OCI-M1 (cell line): ENCODE measurements at places on chromosomes 6 and 20.
A peak's percentile ranks its signal among the peaks of the same experiment; 100 is the strongest.

DNA sequence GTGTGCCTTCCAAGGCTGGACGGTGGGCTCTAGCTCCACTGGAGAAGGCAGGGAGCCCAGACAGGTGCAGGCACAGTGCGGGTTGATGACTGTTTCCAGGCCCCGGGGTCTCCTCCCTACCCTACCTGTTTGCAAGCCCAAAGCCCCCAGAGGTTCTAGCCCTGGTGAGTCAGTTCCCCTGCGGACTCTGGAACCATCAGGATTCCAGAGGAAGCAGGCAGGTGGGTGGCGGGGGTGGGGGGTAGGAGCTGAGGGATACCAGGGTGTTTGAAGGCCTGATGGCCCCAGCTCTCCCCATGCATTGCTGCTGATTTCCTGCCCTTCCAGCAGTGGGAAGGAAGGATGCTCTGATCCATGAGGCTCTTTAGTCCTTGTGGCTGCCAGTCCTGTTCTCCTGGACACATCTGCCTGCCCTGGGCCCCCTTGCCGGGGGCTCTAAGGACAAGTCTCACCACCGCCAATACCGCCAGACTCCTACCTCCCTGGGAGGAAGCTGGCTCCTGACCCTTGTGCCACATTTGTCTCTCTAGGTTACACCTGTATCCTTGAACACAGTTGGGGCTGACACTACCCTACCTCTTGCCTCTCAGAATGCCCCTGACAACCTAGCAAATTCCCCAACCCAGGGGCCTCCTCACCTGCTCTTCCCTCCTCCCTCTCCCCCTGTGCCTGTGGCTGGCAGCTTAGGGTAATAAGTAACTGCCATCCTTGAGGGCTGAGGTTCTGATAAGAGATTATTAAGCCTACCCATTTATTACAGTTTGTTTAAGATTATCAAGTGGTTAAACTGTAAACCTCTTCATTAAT is 21.7 kb downstream of the KCNK5 start:
- DNase-seq: no peak

DNA sequence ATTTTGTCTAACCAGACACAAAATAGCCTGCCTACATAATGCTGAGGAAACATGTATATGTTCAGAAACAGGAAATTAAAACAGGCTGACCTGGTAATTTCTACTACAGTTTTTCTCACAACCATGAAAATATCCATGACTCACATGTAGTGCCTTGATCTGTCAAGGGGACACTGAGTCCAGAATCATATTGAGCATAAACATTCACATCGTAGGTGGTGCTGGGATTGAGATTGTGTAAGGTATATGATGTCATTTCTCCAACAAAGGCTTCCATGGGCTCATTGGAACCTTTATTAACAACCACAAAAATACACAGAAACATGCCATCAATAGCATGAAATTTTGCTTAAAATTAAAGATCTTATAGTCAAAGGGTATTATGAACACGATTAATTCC is 80.9 kb downstream of the COL12A1 start:
- no peak for DNase-seq

GRCh38 chr6:8513174-8513573 is 77.8 kb upstream of the SLC35B3 start:
- no peak for DNase-seq

- no peak for DNase-seq
Observed at GRCh38 chr6:163474581-163474980, 60.1 kb downstream of the QKI start.

- DNase-seq: no peak
Observed at GRCh38 chr6:23340271-23340670, 770.9 kb downstream of the HDGFL1 start.

- DNase-seq: peak; percentile 45
Observed at GRCh38 chr6:47438481-47439347, 38.9 kb upstream of the CD2AP start.

GRCh38 chr6:158507174-158507573 is 52.7 kb upstream of the TMEM181 start:
- no peak for DNase-seq

GRCh38 chr6:112054555-112055190 is 769 bp downstream of the CCN6 start:
- no peak for DNase-seq
